NAMALWA (cell line): ENCODE measurements at places on chromosomes 2 and 18.
A peak's percentile ranks its signal among the peaks of the same experiment; 100 is the strongest.

- no peak for DNase-seq
Observed at GRCh38 chr18:54957296-54957832, 1.9 kb downstream of the CCDC68 start.

DNA sequence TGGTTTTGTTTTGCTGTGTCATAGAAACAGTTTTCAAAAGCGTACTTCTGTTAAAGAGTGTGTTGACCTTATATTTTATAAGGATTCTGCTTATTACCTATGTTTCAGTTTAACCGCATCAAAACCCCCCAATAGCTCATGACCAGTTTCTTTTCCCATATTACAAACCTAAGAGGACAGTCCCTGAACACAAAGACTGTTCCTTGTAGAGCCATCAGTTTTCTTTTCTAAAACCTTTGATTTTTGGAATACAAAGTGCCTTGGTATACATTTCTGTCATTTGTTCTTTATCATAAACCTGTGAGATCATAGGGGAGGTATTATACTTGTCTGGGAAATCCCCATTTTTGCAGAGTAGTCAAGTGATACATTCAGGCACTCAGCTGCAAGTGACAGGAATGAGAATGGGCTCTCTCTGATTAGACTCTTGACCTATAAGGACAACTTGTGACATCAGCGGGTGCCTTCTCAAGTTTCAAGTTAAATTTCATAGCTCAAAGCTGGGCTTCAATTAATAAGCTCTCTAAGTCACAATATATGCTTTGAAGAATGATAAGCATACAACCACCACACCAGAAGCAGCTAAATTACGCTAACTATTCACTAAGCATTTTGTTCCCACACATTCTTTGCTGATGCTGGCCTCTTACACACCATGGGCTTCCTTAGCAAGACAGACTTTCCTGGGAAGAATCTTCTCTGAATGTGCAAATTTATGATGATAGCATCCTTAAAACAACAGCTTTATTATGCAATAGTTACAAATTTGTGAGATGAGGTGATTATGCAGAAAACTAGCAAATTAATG lies 97.5 kb upstream of the CD302 start:
- DNase-seq, result peak; percentile 23

- no peak for DNase-seq
Observed at GRCh38 chr2:217398860-217399259, 539.0 kb upstream of the TNP1 start.

GRCh38 chr18:42255908-42256765 lies 301.1 kb downstream of the PIK3C3 start:
- DNase-seq, result no peak
